Astrocyte (in vitro differentiated cells and primary cell): ENCODE measurements at places on chromosomes 4 and X. TPM values are rescaled to one million over a fixed set of nuclear protein-coding genes. Genes with fewer than 3 reads are reported as not detected.

DNA sequence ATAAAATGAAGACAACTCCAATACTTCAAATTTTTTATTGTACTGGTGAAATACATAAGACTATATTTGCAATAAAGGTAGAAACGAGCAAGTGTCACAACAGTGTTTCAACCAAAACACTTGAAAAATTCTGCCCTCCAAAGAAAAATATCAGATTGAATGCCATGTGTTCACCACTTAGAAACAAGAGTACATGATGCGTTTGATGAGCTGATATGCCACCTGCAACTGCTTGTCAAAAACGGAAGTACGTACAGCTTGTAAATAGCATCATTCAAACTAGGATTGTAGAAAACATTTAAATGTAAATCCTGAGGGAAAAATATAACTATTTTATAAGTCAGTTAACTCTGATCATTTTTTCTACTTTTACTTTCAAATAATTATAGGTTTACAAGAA is 276.1 kb downstream of the ANTXR2 start:
- H3K36me3 ChIP-seq: no peaks in the 10 kb centered on the region
- H3K27ac ChIP-seq: no peak overlapping the region
- no peak overlapping the region for H3K4me3 ChIP-seq
- no peaks in the 10 kb centered on the region for H3K4me1 ChIP-seq
- H3K27me3 ChIP-seq: no peaks in the 10 kb centered on the region
- no peak for DNase-seq

DNA sequence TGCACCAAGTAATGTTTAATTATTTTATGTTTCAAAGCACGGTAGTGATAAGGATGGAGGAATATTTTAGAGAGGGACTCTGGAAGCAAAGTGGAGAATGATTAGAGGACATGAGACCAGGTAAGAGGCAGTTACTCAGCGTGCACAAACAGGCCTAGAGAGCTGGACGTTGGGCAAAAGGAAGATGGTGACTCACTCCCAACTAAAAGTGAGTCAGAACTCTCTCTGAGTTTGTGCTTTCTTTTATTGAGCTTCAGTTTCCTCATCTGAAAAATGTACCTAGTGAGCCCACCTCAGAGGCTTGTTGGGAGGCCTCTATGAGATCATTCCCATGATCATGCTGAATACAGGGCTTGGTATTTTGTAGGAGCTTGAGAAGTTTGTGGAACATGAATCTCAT is 1.6 kb upstream of the ZC4H2 start:
- H3K36me3 ChIP-seq: no peaks in the 10 kb centered on the region
- no peaks in the 10 kb centered on the region for H3K27me3 ChIP-seq
- H3K4me1 ChIP-seq: no peaks in the 10 kb centered on the region
- H3K27ac ChIP-seq: no peak overlapping the region
- DNase-seq: no peak

GRCh38 chr4:40987151-40987550 is 227.2 kb downstream of the APBB2 start:
- H3K27ac ChIP-seq: no peak overlapping the region
- peaks cover 27% of the 10 kb centered on the region for H3K4me1 ChIP-seq
- DNase-seq: no peak
- H3K4me3 ChIP-seq: no peak overlapping the region
- peaks cover 2% of the 10 kb centered on the region for H3K36me3 ChIP-seq

DNA sequence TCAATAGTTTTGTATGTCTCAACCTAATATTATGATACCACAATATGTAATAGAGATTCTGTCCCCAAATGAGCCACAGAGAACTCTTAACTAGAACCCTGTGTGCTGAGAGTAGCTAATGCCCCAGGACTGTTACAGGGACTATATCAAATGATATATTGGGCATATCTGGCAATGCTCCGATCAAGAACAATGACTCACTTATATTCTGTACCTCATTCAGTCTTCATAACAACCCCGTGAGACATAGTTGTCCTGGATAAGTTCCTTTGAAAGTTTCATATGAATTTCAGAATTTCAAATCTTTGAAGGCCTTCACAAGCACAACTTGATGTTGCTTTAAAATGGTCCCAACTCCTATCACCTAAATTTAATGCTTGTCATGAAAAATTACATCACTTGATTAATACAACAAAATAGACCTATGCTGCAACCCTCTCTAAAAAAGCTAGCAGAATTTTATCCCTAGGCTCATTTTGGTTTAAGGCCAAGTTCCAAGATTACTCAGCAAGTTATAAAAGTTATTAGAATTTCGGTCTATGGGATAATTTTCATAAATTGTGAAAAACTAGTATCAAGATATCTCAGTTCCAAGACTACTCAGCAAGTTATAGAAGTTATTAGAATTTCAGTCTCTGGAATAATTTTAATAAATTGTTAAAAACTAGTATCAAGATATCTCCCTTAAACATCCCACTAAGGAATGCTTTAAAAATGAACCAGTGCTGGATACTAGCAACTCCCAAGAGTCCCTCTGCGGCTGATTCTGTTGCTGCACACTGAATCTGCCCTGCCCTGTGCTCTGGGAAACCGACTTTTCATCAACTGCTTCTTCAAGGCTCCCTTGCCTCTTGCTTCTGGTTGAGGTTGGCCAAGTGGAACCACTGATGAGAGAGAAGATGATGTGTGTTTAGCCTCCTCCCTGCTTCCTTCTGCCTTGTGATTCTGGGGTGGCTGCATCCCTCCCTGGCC is 6.0 kb upstream of the ANXA3 start:
- no peaks in the 10 kb centered on the region for H3K27me3 ChIP-seq
- H3K36me3 ChIP-seq: no peaks in the 10 kb centered on the region
- peak; percentile 62 for DNase-seq
- H3K4me1 ChIP-seq: peaks cover 4% of the 10 kb centered on the region

GRCh38 chr4:1748465-1748995 is 27.2 kb downstream of the TACC3 start:
- DNase-seq: no peak
- H3K27me3 ChIP-seq: no peaks in the 10 kb centered on the region

GRCh38 chr4:114052227-114052626 is 72.8 kb upstream of the ARSJ start:
- no peaks in the 10 kb centered on the region for H3K36me3 ChIP-seq
- no peaks in the 10 kb centered on the region for H3K27me3 ChIP-seq
- no peak for DNase-seq

Gene NPY2R
- 0.09 TPM in 1 of 2 replicates, not detected in the other for total RNA-seq

Gene HTN3
- not detected in 2 replicates for total RNA-seq
